D721Med (cell line): ENCODE measurements at places on chromosomes 7 and 10.

GRCh38 chr7:17385612-17386011 is 87.2 kb downstream of the AHR start:
- DNase-seq: no peak

GRCh38 chr7:30369879-30370278 is 85.5 kb downstream of the ZNRF2 start:
- no peak for DNase-seq

DNA sequence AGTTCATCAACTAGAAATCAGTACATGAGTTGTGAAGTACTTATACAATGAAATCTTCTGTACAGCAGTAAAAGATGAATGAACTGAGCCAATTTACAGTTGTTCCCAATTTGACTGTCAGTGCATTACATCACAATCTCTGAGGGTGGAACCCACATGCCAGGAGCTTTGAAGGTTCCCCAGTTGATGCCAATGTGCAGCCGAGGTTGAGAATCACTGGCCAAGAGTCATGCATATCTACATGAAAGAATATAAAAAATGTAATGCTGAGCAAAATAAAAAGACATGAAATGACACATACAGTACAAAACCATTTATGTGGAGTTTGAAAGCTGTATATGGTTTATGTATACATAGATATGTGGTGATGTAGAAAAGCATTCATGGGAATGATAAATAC is 22.1 kb upstream of the CCNJ start:
- no peak for DNase-seq

- DNase-seq: no peak
Measured at GRCh38 chr7:353746-354325, 63.9 kb downstream of the FOXL3 start.

GRCh38 chr7:20825555-20825954 is 38.9 kb upstream of the SP8 start:
- DNase-seq: no peak

GRCh38 chr7:117412946-117413559 is 14.2 kb downstream of the ASZ1 start:
- DNase-seq: no peak

GRCh38 chr7:3805151-3805550 is 504.1 kb downstream of the SDK1 start:
- no peak for DNase-seq

- DNase-seq: no peak
Measured at GRCh38 chr10:79438699-79439085, 6.7 kb downstream of the ZCCHC24 start.

GRCh38 chr10:30836406-30836805 is 195.3 kb downstream of the ZNF438 start:
- DNase-seq: no peak

DNA sequence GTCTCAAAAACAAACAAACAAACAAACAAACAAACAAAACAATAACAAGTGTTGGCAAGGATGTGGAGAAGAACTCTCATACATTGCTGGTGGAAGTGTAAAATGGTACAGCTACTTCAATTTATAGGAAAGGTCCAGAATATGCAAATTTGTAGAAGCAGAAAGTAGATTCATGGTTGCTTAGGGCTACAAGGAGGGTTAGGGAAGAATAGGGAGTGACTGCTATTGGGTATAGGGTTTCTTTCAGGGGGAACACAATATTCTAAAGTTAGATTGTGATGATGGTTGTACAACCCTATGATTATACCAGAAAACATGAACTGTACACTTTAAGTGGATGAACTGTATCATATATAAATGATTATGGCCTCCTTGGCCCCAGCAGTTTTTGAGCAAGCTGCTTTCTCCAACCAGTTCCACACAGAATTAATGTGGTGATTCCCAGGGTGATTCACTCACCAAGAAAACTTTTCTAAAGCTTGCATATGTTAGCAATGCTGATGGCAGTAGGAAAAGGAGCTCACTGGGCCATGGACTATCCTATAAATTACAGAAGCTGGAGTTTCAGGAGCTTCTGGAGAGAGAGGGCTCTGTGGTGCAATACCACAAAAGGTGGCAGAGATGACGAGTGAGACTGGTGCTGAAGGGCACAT is 52.8 kb upstream of the KCNIP2 start:
- DNase-seq: no peak
